B cell (primary cell): ENCODE measurements at places on chromosomes 11 and 22. TPM values are rescaled to one million over a fixed set of nuclear protein-coding genes. Genes with fewer than 3 reads are reported as not detected.

Gene ARHGAP20
- 0.58 and 0.91 TPM in 2 replicates for total RNA-seq

- H3K4me3 ChIP-seq = no peak overlapping the region
- H3K27ac ChIP-seq = no peak overlapping the region
- DNase-seq = no peak
- H3K36me3 ChIP-seq = no peaks in the 10 kb centered on the region
- H3K27me3 ChIP-seq = no peaks in the 10 kb centered on the region
- no peaks in the 10 kb centered on the region for H3K4me1 ChIP-seq
These were observed 11.7 kb downstream of the TRPM5 start for GRCh38 chr11:2432628-2433071.

DNA sequence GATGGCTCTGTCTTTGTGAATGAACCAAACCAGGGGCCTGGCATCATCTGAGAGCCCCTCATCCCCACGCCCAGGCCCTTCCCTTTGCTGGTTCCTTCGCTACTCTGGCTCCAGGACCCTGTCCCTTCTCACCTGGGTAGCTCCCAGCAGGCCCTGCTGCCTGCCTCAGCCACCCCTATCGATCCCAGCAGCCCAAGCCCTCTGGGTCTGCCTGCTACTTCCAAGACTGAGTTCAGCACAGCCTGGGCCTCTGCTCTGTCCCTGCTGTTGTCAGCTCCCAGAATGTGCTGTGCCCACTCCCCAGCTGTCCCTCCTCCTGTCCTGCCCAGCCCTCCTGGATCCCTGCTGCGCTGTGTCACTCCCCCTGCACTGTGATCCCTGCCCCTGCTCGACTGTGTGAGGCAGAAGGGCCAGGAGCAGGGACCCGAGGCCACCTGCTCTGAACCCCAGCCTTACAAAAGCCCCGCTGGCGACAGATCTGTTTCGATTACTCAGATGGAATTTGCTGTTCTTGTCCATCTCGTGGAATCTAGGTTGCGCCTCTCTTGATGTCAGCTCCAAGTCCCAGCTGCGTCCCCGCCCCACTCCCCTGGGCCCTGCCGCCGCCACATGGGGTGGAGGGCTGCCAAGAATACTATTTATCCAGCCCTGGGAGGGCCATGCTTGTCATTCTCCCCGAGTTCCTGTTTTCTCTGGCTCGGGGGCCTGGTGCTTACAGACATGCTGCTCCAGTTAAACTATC, 13.0 kb downstream of the MRPL21 start:
- H3K4me3 ChIP-seq = no peak overlapping the region
- H3K4me1 ChIP-seq = no peaks in the 10 kb centered on the region
- no peak overlapping the region for H3K27ac ChIP-seq
- H3K27me3 ChIP-seq = no peaks in the 10 kb centered on the region
- peaks cover 29% of the 10 kb centered on the region for H3K36me3 ChIP-seq
- no peak for DNase-seq

DNA sequence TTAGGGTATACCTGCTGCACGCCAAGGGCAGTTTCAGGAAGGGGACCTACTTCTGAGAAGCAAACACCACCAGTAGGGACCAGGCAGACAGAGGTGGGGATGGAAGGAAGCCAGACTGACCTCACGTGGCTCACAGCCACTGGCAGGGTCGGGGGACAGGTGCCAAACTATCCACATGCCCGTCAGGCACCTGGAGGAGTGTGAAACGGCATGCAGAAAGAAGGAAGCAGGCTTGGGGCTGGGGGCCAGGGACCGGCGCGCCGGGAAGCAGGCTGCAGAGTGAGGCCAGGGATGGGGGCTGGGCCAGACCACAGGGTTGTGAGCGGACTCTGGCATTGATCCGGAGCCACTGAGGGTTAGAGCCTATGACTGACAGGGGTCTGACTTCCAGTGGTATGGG, 47.5 kb downstream of the CDKN1C start:
- no peak overlapping the region for H3K4me3 ChIP-seq
- no peaks in the 10 kb centered on the region for H3K36me3 ChIP-seq
- no peak overlapping the region for H3K27ac ChIP-seq
- no peak for DNase-seq
- H3K4me1 ChIP-seq = no peaks in the 10 kb centered on the region

- H3K36me3 ChIP-seq = no peaks in the 10 kb centered on the region
- peak within 1 kb of the TSS; percentile 95 for H3K27ac ChIP-seq
- peaks cover 13% of the 10 kb centered on the region for H3K27me3 ChIP-seq
These were observed at the start of gene TBRG1 for GRCh38 chr11:124622531-124623451. TSS of gene TBRG1 (plus strand) at chr11:124622864. CDS start at chr11:124623084, 220 bp downstream.
